Activated CD8-positive, alpha-beta T cell treated with anti-CD3 and anti-CD28 coated beads for 36 hours (primary cell): ENCODE measurements at places on chromosomes 7 and 10. TPM values are rescaled to one million over a fixed set of nuclear protein-coding genes. Genes with fewer than 3 reads are reported as not detected.
A peak's percentile ranks its signal among the peaks of the same experiment; 100 is the strongest.

Gene HK1
- 314 TPM for total RNA-seq

Gene NRCAM
- total RNA-seq = 3.8 TPM

Gene EBF3
- not detected for total RNA-seq

Gene TIMM23
- 76.2 TPM for total RNA-seq

GRCh38 chr10:76291175-76291574 lies 859.8 kb downstream of the LRMDA start:
- DNase-seq = no peak

Gene CALHM3
- not detected for total RNA-seq

DNA sequence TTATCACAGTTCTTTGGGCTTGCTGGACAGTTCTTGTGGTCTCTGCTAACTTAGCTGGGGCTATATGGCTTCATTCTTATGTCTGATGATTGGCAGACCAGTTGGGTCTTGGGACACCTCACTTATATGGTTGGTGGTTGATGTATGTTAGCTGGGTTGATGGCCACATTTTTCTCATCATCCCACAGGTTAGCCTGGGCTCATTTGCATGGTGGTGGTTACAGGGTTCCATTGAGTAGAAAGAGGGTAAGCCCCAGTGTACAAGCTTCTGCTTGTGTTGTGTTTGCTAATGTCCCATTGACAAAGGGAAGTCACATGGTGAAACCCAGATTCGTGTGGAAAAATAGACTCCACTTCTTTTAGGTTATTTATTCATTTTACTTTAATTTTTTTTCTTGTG lies 40.6 kb downstream of the TMEM60 start:
- peak; percentile 50 for DNase-seq

Gene LBX1
- total RNA-seq = not detected

- DNase-seq = no peak
Observed at GRCh38 chr10:3099291-3100092, 32.1 kb downstream of the PFKP start.

Gene KCNH2
- 0.23 TPM for total RNA-seq

Gene GHRHR
- not detected for total RNA-seq

DNA sequence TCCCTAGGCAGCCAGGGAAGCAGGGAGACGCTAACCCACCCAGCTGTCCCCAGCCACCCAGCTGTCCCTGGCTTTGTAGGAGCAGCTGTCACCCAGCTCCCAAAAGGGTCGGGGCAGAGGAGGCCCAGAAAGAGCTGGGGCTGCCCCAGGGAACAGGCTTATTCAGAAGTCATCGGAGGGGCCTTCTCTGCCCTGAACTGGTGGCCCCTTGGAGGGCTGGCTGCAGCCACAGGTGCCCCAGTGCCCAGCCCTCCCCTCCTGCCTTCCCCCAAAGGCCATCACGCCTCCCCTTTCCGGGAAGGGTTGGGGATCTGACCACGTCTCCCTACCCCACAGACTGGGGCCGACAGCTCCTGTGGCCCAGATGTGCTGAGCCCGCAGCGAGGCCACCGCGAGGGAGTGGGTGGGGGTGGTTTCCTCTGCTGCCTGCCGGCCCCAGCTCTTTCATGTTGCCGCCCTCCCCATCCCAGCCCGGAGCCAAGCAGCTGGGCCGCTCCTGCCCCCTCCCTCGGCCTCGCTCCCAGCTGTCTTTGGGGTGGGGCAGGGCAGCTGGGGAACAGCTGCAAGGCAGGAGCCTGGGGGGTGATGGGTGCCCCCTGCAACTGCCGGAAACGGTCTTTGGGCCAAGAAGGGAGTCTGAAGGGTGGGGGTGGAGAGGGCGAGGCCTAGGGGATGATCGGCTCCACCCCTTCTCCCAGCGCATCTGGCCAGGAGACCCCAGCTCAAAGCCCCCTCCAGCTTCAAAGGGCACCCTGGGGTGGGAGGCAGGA lies 16.8 kb downstream of the TRIM8 start:
- DNase-seq = peak; percentile 93

Gene NOLC1
- 210 TPM for total RNA-seq

Gene GSTO2
- total RNA-seq = 2.7 TPM

DNA sequence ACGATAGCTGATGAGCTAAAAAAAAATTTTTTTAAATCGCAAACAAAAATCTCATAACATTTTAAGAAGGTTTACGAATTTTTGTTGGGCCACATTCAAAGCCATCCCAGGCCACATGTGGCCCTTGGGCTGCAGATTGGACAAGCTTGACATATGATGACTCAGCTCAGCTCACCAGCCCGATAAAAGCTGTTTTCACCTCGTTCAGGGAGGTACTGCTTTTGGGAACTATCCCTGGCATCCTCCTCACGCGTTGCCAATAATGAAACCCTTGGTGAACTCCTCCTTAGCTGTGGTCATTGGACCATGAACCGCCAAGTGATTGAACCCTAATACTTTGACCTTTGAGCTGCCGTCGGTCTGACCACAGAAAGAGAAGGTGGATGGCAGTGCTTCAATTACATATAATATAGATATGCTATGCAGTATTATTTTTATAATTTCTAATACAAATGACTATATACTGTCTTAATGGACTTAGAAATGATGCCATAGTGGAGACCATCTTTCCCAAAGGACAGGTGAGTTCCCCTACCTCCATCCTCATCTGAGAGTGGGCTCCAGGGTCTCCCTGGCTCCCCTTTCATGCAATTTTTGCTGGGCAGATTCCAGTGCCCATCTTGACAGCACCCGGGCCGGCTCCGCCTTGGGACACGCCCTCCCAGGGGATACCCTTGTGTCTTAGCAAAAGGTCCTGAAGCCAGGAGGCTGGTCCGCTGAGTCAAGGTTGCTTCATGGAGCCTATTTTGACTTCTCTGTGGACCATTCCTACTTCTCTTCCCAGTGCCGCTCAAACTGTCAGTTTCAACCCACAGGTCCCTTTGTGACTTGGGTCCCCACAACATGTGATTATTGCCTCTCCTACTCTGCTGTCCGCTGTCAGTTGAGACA lies 707.2 kb downstream of the PARD3 start:
- no peak for DNase-seq

DNA sequence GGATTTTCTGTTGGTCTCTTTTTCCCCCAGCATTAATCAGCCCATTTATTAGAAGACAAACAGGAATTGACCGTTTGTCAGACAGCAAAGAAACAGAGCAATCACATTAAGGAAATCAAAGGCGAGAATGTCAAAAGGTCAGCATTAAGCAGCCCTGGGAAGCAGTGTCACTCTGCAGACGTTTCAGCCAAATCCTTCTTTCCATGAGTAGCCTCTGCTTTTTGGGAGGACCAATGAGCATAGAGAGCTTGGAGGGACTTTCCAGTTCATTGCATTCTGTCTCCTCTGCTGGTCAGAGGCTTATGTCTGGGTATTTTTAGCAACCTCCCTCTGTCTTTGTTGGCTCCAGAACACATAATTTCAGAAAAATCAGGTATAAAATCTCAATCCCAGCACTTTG lies 481.4 kb downstream of the GALNT17 start:
- no peak for DNase-seq

Gene TECTB
- not detected for total RNA-seq

- DNase-seq = peak; percentile 74
Observed at GRCh38 chr10:49649294-49649693, 30.2 kb upstream of the C10orf53 start.

DNA sequence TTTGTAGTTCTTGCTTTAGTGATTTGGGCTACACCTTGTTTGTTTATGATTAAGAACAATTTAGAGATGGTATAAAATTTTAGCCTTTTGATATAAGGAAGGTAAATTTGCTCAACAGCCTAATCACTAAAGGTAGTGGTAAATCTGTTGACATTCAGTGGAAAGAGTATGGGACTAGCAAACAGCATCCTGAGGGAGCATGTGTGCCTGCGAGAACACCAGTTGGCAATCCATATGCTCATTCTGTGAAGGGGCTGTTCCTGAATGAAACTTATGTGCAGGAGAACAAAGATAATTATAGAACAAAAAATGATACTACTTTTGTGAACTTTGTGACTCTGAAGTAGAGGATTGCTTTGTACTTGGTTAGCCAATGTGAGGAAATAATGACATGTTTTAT lies 44.0 kb downstream of the CAPZA2 start:
- no peak for DNase-seq

DNA sequence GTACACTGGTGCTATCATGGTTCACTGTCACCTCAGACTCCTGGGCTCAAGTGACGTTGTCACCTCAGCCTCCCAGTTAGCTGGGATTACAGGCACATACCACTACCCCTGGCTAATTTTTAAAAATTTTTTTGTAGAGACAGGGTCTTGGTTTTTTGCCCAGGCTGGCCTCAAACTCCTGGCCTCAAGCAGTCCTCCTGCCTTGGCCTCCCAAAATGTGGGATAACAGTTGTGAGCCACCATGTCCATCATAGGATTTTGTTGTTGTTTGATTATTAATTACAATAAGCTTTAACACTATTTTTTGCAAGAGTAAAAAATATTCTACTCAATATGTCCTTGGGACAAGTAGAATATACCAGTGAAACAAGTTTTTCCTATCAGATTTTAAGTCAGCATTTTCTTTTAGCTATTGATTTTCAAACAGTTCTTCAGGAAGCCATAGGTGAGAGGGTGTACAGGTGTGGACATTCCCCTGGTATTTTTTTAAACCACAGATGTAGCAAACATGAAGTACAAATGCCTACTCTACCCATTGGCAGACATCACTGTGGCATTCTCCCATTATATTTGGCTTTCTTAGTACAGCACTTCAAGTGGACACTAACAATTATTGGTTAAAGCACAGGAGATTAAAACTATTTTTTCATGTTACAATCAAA lies 18.7 kb downstream of the KMT2E start:
- DNase-seq = no peak

DNA sequence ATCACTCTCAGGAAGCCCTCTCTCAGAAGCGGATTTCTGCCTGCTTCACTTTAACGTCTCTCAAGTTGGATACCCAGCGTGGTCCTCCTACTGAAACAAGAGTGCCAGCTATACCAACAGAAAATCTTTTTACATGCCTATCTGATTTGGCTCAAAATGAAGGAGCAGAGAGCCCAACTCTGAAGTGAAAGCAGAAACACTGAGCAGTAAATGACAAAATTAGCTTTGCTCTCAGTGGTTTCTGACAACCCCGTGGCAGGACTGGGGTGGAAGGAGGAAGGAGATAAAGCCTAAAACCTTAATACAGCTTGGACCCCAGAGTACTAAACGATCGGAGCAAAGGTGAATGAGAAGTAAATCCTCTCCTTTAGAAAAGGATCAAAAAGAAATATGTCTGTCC lies 25.1 kb upstream of the GPR37 start:
- no peak for DNase-seq

Gene SLC26A4
- total RNA-seq = 1.0 TPM

Gene VPS41
- 47.4 TPM for total RNA-seq

GRCh38 chr7:157041004-157041403 lies 30.5 kb upstream of the MNX1 start:
- DNase-seq = no peak

Gene TMEM236
- 0.11 TPM for total RNA-seq

DNA sequence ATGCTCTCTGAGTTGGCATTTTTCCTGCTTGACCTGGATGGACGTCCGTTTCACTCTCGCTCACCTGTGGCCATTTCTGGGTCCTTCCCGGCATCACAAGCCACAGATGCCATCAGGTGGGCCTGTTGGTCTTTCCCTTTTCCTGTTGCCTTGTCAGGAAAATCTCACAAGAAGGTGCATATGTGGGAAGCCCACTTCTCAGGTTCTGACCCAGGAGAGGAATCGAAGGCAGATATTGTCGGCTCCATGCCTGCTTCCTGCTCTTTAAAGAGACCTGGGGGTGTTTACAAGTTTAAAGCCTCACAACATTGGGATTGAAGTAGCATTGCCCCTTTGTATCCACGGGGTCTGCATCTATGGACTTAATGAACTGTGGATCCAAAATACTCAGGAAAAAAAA lies 357.9 kb downstream of the RPS24 start:
- no peak for DNase-seq

Gene LHFPL3
- total RNA-seq = not detected

- no peak for DNase-seq
Observed at GRCh38 chr7:150565239-150565638, 2.0 kb upstream of the GIMAP4 start.

DNA sequence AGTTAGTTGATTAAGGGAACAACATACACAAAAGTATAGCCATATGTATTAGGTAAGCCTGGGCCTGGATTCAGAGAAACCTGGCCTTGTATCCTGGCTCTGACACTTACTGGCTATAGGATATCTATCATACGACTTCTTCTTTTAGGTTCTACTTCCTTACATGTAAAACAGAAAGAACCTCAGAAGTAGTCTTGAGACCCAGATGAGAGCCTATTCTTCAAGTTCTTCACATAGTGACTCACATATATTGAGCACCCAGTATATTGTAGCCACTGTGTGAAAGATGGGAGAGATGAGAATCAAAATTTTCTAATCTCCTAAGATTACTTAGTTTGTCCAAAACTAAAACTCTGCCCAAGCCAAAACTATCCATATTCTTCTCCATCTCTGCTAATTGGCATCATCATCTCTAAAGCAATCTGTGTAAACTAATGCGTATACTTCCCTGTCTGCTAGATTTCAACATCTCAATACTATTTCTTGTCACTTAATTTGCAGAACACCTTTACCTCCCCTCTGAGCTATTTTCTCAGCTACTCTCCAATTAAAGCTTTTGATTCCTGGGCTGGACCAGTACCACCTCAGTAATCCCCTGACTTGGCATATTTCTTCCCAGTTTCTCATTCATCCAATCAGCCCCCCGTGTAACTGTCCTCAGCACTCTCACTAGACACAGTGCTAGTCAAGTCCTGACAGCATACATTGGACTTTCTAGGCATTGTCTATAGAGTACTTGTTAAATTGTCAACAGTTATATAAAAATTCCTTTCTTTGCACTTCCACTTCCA lies 53.5 kb upstream of the MET start:
- DNase-seq = no peak

Gene PRTFDC1
- 2.2 TPM for total RNA-seq

DNA sequence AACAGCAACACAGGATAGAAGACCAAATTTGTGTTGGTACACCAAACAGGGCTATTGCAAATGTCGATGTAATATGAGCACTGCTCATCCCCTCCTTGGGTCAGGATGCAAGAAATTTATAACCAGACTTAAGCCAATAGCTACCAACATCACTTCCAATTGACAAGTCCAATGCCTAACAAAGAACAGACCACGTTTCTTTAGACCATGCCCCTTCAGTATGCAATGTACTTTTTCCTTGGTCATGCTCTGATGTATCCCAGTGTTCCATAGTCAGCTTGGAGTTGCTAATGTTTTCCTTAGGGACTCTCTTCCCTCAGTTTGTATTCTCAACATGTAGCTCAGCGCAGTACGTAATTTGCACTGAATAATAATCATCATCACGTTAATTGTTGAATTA lies 7.8 kb downstream of the CACNA2D1 start:
- no peak for DNase-seq

DNA sequence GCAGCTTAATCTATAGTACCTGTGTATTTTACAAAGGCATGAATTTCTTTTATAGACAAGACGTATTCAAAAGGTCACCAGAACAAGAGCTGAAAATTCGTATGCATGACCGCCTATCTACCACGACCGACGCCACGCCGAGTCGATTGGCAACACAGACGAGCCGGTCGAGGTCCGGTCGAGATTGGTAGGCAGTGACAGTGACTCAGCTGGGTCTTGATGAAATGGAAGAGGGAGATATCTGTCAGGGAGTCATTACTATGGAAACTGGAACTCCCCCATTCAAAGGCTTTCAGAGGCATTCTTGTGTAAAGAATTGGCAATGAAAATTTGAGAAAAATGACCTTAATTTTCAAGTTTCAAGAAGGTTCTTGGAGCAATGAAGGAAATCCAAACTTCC lies 2.1 kb downstream of the ATP5MK start:
- peak; percentile 11 for DNase-seq

Gene NCAPG2
- total RNA-seq = 108 TPM
